Vagina (tissue), 2 donors: ENCODE measurements at places on chromosomes 6 and 20.

DNA sequence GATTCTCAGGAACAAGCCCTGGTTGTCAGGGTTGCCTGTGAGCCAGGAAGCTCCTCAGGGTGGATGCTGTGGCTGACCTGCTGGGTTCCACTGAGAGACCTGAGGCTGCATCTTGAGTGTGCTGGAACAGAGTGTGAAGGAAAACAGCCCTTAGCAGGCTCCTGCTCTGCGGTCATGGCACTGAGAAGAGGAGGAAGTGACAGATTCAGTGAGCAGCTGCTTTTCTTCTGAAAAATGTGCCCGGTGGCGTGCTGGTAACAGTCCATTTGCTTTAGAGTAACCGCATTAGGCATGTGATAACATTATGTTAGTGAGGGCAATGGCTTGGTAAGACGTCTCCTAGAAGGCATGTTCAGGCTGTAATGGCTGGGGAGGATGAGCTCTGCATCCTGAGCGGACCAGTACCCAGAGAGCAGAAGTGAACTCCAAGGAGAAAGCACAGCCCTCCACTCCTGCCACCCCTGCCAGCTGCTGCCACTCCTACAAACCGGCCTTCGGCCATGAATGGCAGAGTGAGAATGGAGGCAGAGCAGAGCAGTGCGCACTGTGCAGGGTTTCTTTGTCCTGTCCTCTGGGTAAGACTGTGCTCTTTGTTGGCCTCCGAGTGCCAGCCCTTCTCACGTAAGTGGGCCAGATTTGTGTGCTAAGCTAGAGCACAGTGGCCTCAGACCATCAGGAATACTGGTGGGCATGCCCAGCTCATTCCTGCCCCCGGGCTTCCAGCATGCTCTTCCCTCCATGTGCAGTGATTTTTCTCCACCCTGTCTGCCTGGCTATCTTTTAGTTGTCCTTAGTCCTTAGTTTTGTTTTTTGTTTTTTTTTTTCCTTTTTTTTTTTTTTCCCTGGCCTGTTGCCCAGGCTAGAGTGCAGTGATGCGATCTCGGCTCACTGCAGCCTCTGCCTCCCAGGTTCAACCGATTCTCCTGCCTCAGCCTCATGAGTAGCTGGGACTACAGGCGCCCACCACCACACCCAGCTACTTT lies 98.1 kb upstream of the VSTM2L start:
- DNase-seq, result no peak

DNA sequence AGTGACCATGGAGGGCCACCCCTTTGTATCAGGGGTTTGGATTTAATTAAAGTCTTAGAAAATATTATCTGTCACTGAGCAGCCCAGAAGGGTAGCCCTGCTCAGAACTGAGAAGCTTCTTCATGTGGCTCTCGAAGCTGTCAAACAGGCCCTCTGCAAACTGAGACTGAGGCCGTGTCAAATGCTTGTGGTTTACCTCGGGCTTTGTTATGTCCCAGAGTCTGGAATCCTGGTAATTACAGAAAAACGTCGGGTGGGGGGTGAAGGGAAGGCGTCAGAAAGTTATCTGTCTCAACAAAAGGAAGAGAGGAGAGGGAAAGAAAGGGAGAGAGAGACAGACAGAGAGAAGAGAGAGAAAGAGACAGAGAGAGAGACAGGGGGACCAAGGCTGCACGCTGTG lies 200.8 kb downstream of the BMP7 start:
- no peak for DNase-seq

DNA sequence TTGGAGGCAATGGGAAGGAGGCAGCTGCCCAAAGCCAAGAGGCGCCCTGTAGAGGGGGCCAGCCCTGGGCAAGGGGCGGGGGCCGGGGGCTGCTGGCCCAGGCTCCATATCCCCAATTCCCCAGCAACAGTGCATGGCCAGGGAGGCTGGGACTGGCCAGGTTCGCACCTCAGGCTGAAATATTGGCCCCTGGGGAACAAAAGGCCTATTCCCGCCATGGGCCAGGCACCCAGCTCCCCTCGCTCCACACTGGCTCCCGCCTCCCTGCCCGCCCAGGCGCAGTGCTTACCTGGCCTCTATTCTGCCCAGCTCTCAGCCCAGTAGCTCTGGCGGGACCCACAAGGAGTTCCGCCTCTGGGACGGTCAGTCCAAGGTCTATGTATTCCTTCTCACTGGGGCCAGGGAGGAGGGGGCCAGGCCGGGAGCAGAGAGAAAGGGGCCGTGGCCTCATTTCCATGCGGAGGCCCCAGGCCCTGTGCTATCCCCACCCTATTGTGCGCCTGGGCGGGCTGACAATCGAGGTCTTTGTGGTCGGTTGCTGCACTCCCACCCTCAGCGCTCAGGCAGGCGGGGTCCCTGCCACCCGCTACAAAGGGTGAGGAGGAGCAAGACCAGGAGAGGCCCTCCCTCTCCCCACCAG lies 42.3 kb downstream of the YTHDF1 start:
- no peak for DNase-seq

DNA sequence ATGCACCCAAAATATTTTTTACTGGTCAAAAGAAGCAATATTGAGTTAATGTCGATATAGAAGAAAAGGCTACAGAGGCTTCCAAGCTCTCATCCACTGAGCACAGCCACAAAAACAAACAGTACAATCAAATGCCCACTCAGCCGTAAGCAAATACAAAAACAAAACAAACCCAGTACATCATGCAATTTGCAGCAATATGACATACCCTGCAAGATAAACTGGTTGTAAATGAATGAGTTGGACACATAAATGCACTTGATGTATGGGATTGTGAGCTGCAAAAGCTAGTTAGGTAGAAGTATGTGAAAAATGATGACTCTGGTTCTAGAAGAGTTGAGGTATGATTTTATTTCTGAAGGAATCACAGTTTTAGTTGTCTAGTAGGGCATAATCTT lies 83.9 kb downstream of the SESN1 start:
- DNase-seq, result no peak

- DNase-seq, result no peak
These were observed 119.4 kb upstream of the GJE1 start for GRCh38 chr6:142013287-142013686.

DNA sequence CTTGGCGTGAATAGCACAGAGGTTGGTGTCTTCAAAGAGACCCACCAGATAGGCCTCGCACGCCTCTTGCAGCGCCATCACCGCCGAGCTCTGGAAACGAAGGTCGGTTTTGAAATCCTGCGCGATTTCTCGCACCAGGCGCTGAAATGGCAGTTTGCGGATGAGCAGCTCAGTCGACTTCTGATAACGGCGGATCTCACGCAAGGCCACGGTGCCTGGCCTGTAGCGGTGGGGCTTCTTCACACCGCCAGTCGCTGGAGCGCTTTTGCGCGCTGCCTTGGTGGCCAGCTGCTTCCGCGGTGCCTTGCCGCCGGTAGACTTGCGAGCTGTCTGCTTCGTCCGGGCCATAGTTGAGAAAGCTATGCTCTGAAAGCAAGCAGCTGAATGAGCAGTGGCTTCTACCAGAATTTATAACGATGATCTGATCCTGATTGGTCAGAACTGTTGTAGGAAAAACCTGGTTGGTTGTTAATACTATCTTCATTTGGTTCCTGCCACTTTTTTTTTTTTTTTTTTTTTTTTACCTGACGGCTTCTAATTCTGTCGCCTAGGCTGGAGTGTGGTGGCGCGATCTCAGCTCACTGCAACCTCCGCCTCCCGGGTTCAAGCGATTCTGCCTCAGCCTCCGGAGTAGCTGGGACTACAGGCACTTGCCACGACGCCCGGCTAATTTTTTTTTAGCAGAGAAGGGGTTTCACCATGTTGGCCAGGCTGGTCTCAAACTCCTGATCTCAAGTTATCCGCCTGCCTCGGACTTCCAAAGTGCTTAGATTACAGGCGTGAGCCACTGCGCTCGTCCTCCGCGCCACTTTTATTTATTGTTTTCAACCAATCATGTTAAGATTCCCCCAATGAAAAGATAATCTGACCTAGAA lies 21.5 kb downstream of the OR2B2 start:
- DNase-seq, result no peak

- no peak for DNase-seq
These were observed 34.0 kb downstream of the ZBTB9 start for GRCh38 chr6:33488339-33488738.

DNA sequence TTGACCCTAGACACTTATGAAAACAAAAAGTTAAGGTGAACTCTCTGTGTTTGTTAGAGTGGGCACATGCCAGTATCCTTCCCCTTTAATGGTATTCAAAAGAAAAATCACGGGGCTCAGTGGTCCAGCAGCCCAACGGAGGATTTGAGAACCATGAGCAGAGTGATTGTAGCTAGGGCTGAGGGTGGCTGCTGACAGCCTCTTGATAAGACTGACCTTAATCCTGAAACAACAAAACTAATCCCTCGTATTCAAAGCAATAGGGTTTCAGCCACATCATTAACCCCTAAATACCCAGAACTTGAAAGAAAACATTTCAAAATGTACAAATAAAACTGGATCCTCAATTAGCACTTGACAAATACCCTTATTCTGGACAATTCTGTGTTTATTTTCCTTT lies 95.1 kb downstream of the SNAP25 start:
- DNase-seq, result no peak

DNA sequence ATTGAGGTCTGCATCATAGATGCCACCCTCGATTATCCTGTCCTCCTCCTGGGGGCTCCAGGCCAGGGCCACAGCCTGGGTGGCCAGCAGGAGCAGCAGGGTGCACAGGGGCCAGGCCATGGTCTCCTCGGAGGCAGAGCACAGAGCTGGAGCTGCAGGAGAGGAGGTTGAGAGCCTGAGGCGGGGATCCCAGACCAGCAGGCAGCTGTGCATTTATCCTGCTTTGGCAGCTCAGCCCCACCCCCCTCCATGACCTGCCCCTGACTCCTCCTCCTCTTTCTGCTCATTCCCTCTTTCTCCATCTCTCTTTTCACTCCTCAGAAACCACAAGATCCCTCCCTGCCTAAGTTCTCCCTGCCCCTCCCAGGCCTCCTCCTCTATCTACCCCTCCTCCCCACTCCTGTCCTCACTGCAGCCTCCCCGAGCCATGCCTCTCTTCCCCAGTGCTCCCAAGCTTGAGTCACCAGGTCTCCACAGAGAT lies at the start of gene CST2:
Gene CST2 (minus strand): TSS at position 189 of the 481 bp plus-strand sequence. CDS start 69 bp downstream, at position 120.
- DNase-seq, result no peak

DNA sequence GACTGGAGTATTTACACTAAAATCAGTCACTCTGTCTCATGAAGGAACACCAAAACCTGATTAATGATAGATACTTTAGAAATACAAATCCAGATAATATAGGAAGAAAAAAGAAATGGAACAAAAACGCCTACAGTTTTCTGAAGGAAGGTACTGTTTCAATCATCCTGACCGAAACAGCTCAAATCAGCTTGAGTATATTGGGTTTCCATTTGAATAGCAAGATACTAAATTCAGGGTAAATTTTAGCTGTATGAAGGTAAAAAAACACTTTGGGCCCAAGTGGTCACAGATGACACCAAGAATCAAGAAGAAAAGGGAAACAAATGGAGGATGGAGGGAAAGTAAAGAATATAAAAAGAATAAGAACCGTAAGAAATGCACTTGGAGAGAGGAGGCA lies 6.9 kb downstream of the ZSCAN23 start:
- DNase-seq, result no peak

- DNase-seq, result no peak
These were observed 307.7 kb upstream of the DEFB115 start for GRCh38 chr20:30949761-30950160.

GRCh38 chr6:4545893-4546292 lies 230.3 kb upstream of the CDYL start:
- no peak for DNase-seq

- no peak for DNase-seq
These were observed 135.1 kb downstream of the B3GAT2 start for GRCh38 chr6:70821751-70822150.

GRCh38 chr6:8237668-8238067 lies 135.3 kb upstream of the EEF1E1 start:
- no peak for DNase-seq

DNA sequence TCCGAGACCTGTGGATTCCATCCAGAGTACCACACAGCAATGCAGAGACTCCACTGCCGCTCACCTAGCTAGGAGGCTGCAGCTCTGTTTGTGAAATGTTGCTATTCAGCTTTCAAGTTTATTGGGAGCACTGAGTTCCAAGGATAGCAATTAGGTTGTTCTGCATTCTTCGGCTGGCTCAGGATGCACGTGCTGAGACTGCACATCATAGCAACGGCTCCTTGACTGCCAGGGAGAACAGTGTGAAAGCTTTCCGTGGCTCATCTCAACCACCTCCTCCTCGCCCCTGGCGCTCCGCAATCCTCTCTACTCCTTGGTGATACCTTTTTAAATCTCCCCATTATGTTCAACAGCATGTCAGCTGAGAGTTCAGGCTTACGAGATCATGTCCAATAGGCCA lies 116.6 kb downstream of the TSHZ2 start:
- no peak for DNase-seq

GRCh38 chr20:32626859-32627636 lies 41.9 kb upstream of the NOL4L start:
- no peak for DNase-seq

DNA sequence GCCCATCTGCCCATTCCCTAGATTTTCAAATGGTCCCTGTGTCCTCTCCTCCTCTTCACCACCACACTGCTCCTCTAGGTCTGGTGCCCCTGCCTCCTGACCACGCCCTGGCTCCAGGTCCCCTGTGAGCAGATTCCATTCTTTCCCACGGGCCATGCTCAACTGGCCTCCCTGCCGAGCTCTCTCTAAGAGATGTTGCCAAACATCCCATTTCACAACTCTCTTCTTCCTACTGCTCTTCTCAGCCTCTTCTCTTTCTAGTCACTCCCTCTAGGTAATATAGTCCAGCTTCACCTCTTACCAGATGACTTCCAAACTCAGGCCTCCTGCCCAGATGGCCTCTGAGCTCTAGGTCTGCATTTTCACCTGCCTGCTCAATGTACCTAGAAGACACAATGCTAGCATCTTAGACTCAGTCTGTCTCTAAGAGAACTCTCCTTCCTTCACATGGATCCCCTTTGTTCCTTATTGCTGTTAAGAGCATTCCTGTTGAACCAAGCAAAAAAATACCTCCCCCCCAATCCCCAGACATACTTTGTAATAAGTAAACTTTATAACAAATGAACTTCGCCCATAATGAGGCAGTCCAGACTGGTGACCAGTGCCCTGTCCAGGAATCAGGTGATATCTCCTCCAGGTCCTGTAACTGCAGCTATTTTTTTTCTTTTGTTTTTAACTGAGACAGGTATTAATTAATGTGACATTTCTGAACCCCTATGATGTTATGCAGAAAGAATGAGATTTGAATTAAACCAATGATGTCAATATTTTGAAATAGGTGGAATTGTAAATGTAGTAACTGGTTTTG lies 79.0 kb downstream of the LYRM4 start:
- DNase-seq, result no peak

- no peak for DNase-seq
These were observed 24.7 kb downstream of the ACOT13 start for GRCh38 chr6:24691550-24691949.

GRCh38 chr6:163288066-163288465 lies 126.5 kb upstream of the QKI start:
- DNase-seq, result no peak

- DNase-seq, result no peak
These were observed 247.3 kb upstream of the PDE10A start for GRCh38 chr6:165910184-165910966.

GRCh38 chr6:107847844-107848802 lies 24.0 kb upstream of the SCML4 start:
- no peak for DNase-seq

- DNase-seq, result no peak
These were observed 7.4 kb upstream of the SSTR4 start for GRCh38 chr20:23027721-23028120.
